Caki2 (cell line): ENCODE measurements at places on chromosomes 2 and 18.

- DNase-seq, result no peak
These were observed 78.1 kb upstream of the YWHAQ start for GRCh38 chr2:9708683-9709538.

DNA sequence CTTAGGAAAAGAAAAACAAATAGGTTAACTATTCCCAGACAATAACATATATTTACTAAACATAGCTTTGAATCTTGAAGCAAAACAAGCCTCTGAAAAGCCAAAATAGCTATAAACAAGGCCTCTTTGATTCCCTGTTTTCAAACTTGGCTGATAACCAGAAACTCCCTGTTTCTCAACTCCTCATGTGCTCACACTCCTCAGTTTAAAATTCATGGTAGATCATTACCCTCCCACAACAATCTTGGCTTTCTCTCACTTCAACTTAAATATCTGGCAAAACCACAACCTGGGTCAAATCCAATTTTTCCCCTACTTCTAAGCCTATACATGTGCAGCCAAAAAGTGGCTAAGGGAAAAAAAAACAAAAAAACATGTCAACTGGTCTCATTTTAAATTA, 15.6 kb downstream of the SUCLG1 start:
- no peak for DNase-seq

DNA sequence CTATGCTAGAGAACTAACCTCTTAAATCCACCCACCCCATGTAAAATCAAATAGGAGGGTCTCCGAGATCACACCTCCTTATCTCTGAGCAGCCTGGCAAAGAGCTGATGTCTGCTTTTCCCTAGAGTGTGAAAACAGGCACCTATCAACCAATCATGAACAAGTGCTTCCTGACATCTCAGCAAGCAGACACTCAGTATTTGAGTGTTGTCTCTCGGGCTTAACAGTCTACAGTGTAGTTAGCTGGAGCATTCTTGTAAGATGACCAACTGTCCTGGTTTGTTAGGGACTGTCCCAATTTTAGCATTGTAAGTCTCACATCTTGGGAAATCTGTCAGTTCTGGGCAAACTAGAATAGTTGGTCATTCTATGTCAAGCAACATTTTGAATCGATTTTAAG, 26.4 kb downstream of the MARCHF4 start:
- DNase-seq, result no peak

- DNase-seq, result peak; percentile 78
These were observed 2.4 kb upstream of the HOXD12 start for GRCh38 chr2:176096986-176097819.

DNA sequence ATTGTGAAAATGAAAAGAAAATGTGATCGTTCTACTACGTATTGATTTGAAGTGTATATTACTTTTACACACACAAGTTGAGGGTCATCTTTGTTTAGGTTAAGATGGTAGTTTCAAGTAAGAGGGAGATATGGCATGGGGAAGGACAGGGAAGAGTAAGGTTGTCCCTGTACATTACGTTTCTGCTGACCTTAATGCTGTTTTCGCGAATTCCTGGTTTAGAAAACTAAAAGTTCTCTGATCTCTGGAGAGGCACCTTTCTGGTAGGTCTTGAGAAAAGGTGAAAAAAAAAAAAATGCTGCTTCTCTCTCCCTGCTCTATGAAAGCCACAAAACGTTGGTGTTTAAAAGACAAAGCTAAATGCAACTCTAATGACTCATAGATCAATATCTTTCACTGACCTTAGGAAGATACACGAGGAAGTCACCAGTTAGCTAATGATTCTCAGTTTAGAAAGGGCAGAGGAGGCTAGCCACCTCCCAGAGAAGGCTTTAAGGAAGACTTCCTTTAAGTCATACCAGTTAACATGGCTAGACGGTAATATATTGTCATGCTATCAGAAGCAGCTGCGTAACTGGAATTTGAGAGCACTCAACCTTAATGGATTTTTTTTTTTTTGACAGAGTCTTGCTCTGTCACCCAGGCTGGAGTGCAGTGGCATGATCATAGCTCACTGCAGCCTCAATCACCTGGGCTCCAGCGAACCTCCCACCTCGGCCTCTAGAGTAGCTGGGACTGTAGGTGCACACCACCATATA, 13.2 kb downstream of the TXNDC2 start:
- DNase-seq, result peak; percentile 97

- DNase-seq, result no peak
These were observed 3.8 kb downstream of the TTC39C start for GRCh38 chr18:24018299-24018886.

GRCh38 chr18:22591222-22591621, 173.5 kb upstream of the CTAGE1 start:
- DNase-seq, result no peak

DNA sequence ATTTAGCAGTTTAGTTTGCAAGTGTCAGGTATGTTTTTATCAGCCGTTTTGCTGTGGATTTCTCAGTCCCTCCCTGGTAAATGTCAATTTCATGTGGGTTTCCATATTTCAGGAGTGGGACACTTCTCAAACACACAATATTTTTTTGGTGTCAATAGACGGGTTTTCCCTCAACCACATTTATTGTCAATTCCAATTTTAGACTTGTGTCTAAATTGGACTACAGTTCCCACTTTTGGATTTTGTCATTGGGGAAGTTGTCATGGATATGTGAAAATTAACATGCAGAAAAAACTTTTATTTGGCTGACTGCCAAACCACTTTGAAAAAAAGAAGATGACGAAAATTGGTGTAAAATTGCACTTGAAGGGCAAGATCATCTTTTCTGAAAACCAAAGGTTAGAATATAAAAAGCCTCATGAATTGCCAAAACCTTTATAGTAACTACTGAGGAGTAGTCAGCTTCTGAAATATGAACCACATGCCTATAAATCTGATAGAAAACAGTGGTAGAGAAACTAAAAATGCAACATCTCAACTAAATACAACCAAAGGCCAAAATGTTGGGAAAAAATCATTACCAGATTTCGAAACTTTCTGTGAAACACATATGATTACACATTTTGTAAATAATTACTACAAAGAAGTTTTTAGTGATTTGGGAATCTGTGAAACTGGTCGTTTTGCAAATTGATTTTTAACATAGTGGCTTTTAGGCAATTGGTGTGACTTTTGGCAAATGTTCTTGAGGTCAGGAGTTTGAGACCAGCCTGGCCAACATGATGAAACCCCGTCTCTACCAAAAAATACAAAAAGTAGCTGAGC, 106.4 kb downstream of the BCL2L11 start:
- DNase-seq, result peak; percentile 41

GRCh38 chr2:46647766-46648742, 168.7 kb downstream of the TMEM247 start:
- DNase-seq, result no peak

- no peak for DNase-seq
These were observed 36.0 kb upstream of the SCN1A start for GRCh38 chr2:166163775-166164174.

GRCh38 chr18:3688690-3689089, 238.7 kb downstream of the TGIF1 start:
- peak; percentile 99 for DNase-seq

DNA sequence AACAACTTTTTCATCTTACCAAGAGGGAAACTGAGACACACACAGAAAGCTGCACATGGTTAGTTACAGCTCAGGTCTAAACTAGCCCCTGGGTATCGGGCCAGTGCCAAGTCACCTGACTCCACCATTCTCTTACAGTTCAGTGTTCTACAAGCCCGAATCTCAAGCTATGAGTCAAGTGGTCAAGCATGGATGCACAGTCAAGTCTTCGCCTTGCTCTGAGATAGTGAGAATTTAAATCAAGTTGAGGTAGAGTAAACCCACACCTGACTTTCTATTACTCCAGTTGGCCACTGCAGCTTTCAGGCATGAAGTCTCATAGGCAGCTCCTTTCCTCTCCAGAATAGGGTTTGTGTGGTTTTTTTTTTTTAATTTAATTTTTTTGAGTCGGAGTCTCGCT, 34.5 kb upstream of the ARL5A start:
- peak; percentile 69 for DNase-seq

GRCh38 chr2:28601616-28602015, 105.8 kb downstream of the PLB1 start:
- no peak for DNase-seq

GRCh38 chr2:138421315-138421970, 80.1 kb upstream of the SPOPL start:
- DNase-seq, result peak; percentile 45

DNA sequence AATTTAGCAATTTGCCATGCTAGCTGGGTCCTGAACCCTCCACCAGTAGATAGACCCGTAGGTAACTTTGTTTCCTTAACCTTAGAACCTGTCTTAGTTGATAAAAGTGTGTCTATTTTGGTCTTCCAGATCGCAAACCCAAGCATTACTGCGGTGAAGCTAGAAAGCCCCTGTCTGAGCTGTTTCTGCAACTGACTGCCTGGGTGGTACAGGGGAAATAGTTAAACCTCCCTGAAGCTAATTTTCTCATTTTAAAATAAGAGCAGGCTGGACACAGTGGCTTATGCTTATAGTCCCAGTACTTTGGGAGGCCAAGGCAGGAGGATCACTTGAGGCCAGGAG, 101.7 kb upstream of the MSH2 start:
- no peak for DNase-seq

DNA sequence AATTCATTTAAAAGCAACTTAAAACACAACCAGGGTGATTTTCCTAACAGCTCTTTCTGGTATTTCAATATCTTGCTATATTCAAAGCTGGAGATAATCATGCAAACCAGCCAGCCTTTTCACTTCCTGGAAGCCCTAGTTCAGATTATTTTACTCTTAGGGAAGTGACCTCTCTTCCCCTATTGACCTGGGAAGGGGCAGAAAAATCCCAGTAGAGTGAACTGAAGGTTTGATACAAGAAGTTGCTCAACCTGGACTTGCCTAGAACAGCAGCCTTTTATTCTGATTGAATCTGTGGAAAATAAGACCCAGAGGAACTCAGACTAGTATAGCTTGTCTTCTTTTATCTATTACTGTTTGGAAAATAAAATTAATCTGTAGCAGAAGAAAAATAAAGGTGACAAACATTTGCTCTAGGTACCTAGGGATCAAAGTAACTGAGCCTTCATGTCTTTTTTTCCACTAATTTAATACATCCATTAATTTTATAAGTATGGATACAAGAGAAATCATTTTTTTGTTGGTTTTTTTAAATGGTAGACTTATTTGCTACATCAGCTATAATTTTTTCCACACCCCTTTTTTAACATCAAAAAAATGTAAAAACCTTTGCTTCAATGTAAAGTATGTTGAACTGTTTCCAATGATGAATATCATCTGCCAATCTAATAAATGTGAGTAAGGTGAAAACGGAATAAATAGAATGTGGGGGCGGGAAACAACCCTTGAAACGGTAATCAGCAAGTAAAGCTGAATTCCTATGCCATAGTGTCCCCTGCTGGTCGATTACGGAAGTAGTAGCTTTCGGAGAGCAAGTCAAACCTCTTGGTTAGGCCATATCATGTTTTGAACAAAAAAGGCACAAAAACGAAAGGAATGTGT, 629.9 kb downstream of the NRXN1 start:
- DNase-seq, result peak; percentile 20

GRCh38 chr2:53252115-53252514, 515.5 kb upstream of the CHAC2 start:
- peak; percentile 33 for DNase-seq

- DNase-seq, result no peak
These were observed 59.1 kb downstream of the TPO start for GRCh38 chr2:1472350-1472749.

GRCh38 chr2:79660557-79660956, 147.7 kb downstream of the CTNNA2 start:
- DNase-seq, result no peak

DNA sequence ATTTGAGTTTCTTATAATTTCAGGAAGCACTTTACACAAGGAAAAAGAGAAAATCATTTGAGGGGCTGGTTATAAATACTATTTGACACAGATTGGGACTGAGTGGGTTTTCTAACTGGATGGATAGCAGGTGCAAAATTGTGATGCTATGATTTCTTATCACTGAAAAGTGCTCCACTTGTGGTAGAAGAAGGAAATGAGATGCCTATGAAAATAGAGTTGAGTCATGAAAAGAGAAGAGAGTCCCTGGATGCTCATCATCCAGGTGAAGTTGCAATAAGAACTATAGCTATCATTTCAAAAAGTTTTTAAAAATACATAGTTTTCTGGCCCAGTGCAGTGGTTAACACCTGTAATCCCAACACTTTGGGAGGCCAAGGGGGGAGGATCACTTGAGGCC, 39.4 kb upstream of the NFE2L2 start:
- no peak for DNase-seq

DNA sequence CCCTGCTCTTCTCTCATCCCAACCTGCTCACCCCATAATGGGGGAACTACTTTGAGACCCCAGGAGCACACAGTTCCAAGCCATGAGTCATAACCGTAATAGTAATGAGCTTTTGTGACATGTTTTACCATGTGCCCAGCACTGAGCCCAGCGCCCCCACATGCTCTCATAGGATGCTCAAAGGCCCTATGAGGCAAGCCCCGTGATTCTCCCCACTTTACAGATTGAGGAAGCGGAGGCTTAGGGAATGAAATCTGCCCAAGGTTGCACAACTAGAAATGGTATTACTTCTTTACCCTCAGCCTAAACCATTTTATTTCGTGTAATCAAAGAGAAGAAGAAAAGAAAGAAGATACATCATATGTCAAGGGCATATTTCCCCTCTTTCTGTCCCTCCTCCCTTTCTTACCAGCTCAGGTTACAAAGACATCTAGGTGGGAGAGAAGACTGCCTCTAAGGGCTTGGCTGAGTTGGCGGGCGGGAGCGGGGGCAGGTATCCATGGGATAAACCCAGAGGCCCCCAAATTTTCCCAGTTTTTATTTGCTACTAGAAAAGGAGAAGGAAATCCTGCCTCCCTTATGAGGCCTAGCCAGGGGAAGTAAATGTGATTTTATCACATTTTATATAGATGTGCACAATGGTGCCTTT, 24.2 kb downstream of the BCL11A start:
- no peak for DNase-seq

DNA sequence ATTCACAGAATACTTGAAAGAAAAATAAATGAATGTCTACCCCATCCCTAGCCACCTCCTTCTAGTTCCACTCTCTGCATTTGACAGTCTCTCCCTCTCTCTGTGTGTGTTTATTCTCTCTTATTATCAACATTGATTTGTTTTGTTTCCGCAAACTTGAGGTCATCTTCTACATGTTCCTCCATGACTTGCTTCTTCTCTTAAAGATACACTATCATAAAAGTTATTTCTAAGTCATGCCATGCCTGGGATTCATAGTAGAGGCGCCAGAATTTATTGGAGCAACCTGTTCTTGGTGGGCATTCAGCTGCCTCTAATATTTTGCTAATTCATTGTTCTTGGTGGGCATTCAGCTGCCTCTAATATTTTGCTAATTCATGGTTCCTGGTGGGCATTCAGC, 58.9 kb upstream of the SMAD7 start:
- peak; percentile 22 for DNase-seq

DNA sequence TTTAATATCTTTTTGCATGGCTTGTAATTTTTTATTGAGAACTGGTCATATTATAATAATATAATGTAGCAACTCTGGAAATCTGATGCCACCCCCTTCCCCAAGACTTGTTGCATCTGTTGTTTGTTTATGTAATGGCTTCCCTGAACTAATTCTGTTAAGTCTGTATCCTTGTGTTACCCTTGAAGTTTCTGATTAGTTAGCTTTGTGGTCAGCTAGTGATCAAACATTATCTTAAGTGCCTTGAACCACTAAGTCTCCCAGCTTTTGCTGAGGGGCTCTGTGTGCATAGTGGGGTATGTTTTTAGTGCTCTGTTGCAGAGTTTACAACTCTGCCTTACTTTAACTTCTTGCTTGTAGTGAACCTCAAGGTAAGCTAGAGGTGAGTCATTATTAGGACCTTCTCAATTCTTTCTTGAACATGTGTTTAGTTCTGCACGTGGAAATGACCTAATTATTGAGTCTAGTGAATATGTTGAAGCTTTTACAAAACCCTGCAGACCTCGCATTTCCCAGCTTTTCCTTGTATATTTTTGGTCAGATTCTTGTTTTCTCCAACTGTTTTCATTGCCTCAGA, 24.8 kb downstream of the SMCHD1 start:
- no peak for DNase-seq
